ENCODE measurements at places on chromosomes 4 and X.

- DNase-seq, result no peak
Measured at GRCh38 chrX:112867570-112867969, 26.9 kb upstream of the AMOT start.

DNA sequence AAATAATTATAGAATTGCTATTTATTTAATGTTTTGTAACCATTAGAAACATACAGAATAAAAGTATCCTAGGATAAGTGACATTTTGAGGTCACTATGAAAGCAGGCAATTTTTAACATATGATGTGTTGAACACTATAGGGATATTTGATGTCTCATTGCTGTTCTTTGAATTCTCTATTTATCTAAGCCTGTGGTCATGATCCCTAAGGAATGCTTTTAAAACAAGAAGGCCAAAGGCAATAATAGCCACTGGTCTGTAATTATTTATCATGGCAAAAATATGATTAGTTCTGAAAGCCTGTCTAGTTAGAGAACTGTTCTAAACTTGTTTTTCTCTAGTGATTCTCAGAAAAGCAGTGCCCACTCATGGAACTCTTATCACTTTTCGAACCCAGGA is 186.6 kb downstream of the RPA4 start:
- no peak for DNase-seq

- no peak for DNase-seq
Measured at GRCh38 chr4:106818764-106819163, 217.3 kb downstream of the DKK2 start.

GRCh38 chrX:13667919-13668318 is 15.0 kb downstream of the TCEANC start:
- no peak for DNase-seq

- no peak for DNase-seq
Measured at GRCh38 chr4:165360041-165360695, 18.6 kb upstream of the CPE start.

- DNase-seq, result no peak
Measured at GRCh38 chrX:8279323-8279722, 108.3 kb upstream of the VCX2 start.

- no peak for DNase-seq
Measured at GRCh38 chrX:10756441-10756840, 136.1 kb upstream of the MID1 start.

DNA sequence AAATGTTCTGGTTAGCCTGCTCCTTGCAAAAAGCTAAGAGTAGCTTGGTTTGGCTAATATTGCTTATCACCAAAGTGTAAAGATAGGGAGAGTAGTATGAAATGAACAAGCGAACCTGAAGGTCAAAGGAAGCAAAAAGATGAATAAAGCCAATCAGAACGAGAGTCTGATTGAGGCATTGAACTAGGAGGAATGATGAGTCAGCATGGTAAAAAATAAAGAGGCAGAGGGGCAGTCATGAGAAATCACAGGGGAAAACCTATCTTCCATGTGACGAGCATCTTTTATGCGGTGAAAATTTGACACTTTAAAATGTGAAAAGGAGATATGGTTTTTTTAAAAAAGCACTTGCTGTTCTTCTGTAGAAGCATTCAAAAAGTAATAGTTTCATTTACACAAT is 533.7 kb downstream of the SPOCK3 start:
- no peak for DNase-seq

DNA sequence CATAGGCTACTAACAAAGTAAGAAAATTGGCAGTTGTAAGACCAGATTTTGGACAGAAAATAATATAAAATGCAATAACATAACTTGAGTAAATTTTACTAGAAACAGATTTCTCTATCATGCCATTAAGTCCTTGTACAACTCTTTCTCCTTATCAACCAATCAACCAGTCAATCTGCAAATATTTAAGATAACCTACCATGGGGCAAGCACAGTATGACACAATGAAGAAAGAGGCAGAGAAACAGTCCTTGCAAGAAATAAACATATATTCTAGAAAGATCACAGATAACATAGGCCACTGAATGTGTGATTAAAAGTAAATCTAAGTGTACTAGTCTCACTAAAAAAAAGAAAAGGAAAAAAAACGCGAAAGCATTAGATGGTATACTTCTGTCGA is 194.8 kb downstream of the PPP3CA start:
- no peak for DNase-seq

- no peak for DNase-seq
Measured at GRCh38 chrX:44022964-44023363, 49.8 kb upstream of the NDP start.

GRCh38 chrX:10769195-10769594 is 148.8 kb upstream of the MID1 start:
- DNase-seq, result no peak

GRCh38 chrX:143500751-143501150 is 16.5 kb downstream of the SPANXN3 start:
- no peak for DNase-seq

DNA sequence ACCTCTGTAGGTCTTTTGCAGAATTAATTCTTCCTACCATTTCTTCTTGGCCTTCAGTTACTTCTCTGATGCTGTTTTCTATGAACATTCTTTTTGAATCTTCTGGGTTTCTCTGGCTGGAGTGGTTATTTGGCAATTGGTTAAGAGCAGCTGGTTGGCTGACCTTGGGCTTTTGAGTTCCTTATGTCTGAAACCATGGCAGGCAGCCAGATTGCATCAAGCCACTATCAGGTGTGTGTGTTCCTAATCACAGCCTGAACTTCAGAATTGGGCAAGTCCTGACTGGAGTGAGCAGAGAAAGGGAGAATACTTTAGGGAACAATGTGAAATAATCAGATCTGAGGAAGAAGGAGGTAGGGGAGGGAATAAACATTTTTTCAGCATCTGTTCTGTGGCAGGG is 90.2 kb downstream of the ARHGAP10 start:
- no peak for DNase-seq

DNA sequence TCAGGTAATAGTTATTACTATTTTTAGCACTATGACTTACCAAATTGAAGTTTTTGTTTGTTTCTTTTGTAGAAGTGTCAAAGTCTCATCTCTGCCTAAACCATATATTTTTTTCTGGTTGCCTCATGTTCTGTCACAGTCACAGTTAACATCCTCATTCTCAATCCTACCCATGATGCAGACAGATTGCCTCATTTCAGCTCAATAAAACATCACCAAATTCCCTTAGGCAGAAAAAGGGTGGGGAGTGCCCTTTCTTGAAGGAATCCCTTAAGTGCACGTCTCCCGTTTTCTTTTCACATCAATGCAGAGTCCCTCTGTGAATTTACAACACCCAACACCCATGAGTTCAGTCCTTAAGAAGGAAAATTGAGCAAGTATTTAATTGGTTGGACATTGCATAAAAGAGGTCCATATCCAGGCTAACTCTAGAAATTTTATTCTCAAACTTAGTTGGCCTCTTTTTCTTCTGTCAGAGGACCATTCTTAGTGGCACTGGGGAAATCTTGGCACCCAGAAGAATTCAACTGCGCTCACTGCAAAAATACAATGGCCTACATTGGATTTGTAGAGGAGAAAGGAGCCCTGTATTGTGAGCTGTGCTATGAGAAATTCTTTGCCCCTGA is 103.7 kb upstream of the BMPR1B start:
- DNase-seq, result no peak

GRCh38 chrX:599837-600715 is 30.5 kb upstream of the SHOX start:
- DNase-seq, result no peak

DNA sequence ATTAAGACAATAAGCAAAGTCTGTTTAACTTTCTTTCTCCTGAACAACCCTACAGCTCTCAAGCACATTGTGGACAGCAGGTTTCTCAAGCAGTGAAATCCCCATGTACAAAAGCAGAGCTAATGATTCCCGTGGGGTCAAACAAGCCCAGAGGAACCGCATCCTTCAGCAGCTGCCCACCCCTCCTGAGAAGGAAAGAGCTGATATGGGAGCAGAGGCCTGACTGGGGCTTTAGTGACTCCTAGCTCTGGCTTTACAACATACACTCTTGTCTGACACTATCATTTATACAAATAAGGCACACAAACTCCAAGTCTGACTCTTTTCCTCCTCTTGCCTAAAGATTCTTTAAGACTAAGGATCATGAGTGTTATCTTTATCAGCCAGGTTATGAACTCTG is 32.8 kb downstream of the HDAC8 start:
- DNase-seq, result no peak

DNA sequence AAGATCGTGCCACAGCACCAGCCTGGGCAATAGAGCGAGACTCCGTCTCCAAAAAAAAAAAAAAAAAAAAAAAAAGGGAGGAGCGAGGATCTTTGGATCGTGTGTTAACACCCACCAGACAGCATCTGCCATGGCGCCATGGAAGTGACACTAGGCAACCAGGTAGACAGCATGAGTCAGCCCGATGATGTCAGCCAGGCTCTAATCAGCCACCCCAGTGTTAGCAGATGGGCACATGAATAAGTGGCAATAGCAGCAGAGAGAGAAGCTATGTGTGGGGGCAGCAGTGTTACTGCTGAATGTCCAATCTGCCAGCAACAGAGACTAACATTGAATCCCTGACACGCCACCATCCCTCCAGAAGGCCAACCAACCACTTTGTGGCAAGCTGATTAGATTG is 6.6 kb downstream of the SYN1 start:
- no peak for DNase-seq

DNA sequence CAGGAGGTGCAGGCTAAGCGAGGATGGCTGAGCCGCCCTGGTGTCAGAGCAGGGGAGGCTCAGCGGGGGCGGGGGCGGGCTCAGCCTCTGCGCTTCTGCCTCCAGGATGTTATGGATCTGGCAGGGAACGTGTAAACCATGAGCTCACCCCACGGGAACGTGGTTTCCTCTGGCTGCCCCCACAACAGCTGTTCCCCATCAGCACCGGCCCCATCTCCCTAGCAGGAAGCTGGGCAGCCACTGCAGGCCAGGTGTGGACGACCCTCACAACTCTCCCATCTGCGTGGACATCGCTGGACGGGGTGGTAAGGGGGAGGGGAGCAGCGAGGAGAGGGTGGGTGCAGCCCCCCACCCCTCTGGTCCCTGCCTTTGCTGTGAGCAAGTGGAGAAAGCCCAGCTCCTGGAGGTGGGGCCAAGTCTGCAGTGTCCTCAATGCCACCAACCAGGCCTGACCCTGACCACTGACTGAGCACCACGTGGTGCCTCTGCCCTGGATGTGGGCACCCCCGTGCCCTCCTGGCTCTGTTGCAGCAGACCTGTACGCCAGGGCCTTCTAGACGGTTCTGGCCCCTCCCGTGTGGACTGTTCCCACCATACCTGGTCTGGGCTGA is 28.1 kb upstream of the SPON2 start:
- no peak for DNase-seq

GRCh38 chr4:8331575-8331955 is 62.0 kb downstream of the HTRA3 start:
- no peak for DNase-seq

- DNase-seq, result no peak
Measured at GRCh38 chr4:8652181-8653078, 59.9 kb downstream of the CPZ start.

DNA sequence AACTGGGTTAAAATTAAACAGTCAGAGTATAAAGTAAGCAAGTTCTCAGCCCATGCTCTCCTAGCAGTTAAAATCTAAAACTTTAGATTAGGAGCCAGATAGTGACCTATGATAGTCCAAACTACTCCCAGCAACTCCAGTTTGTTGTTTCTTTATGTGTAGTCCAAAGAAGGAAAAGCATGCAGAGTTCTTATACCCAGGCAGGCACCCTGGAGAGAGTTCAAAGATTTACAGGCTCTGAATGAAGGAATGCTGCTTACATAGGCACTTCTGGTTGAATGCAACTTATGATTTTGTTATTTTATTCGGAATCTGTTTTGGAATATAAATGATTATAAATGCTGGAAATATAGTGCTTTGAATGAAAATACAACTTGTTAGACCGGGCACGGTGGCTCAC is 67.2 kb downstream of the GPAT3 start:
- DNase-seq, result no peak

DNA sequence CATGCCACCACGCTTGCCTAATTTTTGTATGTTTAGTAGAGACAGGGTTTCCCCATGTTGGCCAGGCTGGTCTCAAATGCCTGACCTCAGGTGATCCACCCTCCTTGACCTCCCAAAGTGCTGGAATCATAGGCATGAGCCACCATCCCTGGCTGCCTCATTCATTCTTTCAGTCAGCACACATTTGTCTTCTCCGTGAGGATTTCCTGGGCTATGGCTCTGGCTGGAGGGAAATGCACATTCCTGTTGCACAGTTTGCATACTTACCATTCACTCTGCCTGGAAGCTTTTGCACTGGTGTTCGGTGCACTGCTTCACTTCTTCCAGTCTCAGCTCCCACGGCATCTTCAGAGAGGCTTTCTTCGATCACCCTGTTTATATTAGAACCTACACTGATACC is 267.8 kb downstream of the STIM2 start:
- DNase-seq, result no peak

- no peak for DNase-seq
Measured at GRCh38 chrX:31884535-31884934, 812.7 kb upstream of the FTHL17 start.

GRCh38 chr4:3372933-3373465 is 68.8 kb upstream of the HGFAC start:
- DNase-seq, result no peak

GRCh38 chrX:6748595-6748994 is 213.7 kb upstream of the VCX3A start:
- no peak for DNase-seq

GRCh38 chrX:150664290-150664689 is 28.9 kb upstream of the MTMR1 start:
- DNase-seq, result no peak

- DNase-seq, result no peak
Measured at GRCh38 chr4:25837107-25837506, 25.7 kb downstream of the SEL1L3 start.

DNA sequence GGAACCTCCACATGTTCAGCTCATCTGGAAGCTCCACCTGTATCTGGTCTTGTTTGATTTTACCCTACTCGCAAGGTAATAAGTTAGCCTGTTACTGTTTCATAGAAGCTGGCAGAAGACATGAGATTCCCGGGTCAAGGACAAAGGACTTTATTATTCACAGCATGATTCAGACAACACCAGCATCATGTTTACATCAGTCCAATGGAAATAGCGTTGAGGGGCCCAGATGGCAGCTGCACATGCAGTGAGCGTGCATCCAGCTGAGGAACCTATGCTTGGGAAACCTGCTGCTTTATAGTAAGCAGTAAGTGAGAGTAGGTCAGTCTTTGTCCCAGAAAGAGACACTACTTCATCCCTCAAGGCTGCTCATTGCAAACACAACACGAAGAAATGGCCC is 19.8 kb downstream of the TSPAN5 start:
- no peak for DNase-seq

- no peak for DNase-seq
Measured at GRCh38 chr4:42767669-42768068, 110.8 kb upstream of the ATP8A1 start.
